ENCODE measurements at places on chromosomes 13 and 19.

DNA sequence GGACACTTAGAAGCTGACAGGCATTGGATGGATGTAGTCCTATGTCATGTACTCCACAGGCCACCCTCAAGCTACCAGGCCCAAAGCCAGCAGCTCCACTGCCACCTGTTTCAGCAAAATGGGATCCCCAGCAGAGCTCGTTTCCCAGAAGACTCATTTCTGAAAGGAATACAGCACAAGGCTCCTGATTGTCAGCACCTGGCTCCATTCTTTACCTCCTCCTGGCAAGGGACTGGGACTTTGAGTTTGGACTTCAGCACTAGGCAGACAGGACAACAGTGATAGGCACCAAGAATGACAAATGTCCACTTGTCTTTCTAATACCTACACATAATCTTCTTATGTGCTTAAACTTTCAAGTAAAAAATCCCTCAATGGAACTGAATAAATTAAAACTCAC lies 150.4 kb upstream of the RXFP2 start:
- DNase-seq = no peak

DNA sequence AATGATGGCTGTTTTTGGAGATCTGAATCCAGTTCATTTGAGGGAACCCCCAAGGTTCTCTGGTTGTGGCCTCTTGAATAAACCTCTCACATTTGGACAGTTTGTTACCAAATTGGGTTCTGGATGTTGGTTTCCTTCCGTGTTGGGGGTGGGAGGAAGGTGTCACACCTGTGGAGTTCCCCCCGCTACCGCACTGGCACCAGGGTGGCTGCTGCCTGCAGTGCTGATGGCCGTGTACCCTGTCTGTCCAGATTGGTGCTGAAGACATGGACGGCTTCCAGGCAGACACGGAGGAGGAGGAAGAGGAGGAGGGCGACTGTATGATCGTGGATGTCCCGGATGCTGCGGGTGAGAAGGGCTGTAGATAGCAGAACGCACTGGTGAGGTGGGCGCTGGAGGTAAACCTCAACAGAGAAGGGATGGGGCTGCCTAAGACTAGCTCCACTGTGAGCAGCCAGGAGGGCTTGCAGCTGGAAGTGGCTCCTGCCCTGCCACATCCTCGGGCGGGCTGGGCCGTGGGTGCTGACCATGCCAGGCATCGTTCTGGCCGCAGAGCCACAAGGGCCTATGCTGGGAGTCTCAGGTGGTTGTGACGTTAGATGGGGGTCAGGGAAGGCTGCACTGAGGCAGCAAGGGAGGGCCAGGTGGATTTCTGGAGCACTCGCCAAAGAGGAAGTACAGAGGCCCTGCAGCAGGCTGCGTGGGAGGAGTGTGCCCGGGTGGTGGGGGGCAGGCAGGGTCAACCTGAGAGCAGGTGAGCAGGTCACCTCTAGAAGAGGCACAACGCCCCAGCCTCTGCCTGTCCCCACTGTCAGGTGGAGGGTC lies 15.4 kb downstream of the UBXN6 start:
- no peak for DNase-seq

DNA sequence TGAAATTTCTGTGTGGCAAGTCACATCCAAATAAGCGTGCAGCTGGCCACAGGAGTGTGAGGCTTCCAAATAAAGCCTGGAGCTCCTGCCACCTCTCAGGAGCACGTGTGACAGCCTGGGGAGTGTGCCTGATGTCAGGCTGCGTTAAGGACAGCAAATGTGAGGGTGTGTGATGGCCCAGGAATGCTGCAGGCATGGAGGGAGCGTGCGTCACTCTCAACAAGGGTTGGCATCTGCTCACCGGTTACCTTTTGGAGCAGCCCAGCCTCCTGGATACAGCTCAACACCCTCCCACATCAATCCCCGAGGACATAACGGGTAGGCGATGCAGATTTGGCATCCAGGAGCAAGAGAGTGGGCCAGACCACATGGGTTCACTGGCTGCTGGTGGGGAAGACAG lies 19.0 kb downstream of the NUMBL start:
- DNase-seq = no peak

- no peak for DNase-seq
These were observed 233.7 kb downstream of the GPC5 start for GRCh38 chr13:91632086-91632485.

DNA sequence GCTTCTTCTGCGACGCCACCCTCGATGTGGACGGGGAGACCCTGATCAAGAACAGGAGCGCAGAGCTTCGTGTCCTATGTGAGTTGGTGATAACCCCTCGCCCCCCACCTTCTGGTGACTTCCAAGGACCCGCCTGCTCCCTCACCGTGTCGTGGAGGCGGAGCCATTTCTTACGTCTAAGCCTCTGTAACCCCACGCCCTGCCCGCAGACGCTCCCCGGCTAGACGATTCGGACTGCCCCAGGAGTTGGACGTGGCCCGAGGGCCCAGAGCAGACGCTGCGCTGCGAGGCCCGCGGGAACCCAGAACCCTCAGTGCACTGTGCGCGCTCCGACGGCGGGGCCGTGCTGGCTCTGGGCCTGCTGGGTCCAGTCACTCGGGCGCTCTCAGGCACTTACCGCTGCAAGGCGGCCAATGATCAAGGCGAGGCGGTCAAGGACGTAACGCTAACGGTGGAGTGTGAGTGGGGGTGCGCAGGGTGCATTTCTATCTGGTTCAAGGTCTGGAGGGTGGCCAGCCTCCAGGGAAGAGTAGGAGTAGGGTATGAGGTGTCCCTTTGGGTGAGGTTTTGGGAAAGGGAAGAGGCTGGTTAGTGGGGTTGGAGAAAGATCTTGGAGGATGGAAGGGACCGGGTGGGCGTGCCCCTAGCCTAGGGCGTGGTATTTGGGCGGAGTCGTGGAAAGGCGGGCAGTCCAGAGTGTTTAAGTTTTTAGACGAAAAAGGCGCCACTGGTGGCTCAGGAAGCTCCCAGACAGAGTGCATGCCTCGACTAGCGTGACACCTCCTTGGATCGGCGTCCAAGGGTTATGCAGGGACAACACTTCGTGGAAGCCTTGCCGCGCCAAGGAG lies 3.3 kb downstream of the ICAM5 start:
- no peak for DNase-seq

DNA sequence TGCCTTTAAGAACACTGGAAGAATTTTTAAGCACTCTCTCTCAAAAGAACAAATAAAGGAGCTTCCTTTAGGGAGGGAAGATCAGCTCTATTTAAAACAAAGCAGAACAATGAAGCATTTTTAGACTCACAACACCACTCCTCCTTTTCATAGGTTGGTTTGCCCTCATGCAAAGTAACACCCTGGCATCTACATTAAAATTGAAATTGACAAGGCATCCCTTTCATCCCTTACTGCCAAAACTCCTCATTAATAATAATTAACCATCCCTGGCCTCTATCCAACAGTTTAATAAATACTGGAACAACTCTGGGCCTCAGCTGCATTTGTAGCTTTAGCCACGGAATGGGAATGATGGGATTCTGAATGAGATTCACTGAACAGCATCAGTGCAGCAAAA lies 929.1 kb downstream of the PCDH9 start:
- DNase-seq = no peak

DNA sequence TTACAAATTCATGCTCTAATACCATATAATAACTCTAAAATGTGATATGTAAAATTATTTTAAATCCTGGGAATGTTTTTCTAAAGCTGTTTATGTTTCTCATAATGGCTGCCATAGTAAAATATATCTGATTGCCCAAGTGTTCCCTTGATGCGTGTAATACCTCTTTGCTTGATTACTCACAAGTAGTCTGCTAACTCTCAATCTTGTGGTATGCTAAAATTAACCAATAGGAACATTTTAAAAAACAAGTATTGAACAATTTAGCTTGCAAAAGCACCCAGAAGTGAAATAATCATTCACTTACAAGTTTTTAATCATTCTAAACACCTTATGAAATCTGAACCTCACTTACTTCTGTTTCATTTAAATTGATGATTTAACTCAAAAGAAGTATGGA lies 386.0 kb upstream of the ATXN8OS start:
- no peak for DNase-seq

GRCh38 chr13:79995334-79995733 lies 345.6 kb downstream of the SPRY2 start:
- no peak for DNase-seq

DNA sequence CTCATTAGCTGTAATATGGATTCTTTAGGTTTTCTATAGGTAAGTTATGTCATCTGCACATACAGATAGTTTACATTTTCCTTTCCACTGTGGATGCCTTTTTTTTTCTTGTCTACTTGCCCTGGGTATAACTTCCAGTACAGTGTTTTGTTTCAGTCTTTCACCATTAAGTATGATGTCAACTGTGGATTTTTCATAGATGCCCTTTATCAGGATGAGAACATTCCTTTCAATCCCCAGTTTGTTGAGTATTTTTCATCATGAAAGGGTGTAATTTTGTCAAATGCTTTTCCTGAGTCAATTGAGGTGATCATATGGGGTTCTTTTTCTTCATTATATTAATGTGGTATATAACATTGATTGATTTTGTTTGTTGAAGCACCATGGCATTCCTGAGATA lies 43.6 kb upstream of the SACS start:
- DNase-seq = no peak

DNA sequence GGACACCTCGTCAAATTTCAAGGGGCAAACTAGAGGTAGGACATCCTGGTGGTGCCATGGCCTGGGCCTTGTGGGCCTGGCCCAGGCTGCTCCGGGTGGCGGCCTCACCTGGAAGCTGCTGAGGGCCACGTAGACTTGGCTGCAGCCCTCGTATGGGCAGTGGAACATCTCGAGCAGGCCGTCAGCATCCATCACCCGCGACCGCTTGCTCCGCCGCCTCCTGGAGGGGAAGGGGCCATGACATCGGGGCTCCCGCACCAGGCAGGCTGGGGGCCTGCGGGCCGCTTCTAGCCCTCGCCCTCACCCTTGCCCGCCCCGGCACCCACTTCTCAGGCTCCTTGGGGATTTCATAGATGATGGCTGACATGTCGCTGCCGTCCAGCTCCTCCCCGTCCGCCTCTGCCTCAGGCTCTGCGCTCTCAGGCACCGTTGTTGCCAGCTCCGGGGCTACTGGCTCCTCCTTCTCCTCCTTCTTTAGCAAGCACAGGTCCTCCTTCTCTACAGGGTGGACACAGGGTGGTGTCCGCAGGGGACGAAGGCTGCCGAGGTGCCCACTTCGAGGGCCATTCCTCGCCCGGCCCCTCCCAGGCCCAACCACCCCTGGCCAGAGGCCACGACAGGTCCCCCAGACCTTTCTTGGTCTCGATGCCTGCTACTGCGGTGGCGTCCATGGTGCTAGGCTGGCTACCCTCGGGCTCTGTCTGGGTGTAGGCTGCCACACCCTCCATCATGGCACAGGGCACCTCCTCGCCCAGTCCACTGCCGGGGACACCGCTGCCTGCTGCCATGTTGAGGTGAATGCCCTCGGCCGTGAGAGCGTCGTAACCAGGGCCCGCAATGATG lies 6.0 kb upstream of the ELAVL3 start:
- no peak for DNase-seq

- DNase-seq = no peak
These were observed 9.9 kb upstream of the MEIS3 start for GRCh38 chr19:47429140-47429793.

- no peak for DNase-seq
These were observed 15.8 kb downstream of the CFAP97D2 start for GRCh38 chr13:114194853-114195252.

DNA sequence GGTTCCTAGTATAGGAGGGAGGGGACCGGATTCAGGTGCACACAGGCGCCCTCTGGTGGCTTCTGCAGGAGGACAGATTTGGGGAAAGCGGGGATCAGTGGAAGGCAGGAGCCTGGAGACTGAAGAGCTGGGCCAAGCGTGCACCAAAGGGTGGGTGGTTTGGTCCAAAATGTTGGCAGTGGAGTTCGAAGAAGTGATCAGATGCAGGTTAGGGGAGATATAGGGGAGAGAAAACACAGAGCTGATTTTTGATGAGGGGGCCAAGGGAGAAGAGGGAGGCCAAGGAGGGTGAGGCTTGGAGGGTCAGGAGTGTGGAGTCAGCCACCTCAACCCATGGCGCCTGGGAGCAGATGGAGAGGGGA lies 6.8 kb upstream of the CARM1 start:
- DNase-seq = peak; percentile 63

DNA sequence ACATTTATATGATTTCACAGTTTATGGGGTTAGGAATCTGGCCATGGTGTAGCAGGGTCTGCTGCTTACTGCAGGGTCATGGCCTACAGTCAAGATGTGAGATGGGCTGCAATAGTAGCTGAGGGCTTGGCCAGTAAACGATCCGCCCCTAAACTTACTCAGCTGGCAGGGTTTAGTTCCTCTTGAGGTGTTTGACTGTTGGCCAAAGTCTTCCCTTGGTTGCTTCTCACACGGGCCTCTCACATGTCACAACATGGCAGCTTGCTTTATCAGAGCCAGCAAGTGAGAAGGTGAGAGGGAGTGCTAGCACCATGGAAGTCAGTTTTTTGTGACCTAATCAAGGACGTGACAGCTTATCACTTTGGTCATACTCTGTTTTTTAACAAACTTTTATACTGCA lies 77.1 kb downstream of the DNAJC3 start:
- DNase-seq = no peak

DNA sequence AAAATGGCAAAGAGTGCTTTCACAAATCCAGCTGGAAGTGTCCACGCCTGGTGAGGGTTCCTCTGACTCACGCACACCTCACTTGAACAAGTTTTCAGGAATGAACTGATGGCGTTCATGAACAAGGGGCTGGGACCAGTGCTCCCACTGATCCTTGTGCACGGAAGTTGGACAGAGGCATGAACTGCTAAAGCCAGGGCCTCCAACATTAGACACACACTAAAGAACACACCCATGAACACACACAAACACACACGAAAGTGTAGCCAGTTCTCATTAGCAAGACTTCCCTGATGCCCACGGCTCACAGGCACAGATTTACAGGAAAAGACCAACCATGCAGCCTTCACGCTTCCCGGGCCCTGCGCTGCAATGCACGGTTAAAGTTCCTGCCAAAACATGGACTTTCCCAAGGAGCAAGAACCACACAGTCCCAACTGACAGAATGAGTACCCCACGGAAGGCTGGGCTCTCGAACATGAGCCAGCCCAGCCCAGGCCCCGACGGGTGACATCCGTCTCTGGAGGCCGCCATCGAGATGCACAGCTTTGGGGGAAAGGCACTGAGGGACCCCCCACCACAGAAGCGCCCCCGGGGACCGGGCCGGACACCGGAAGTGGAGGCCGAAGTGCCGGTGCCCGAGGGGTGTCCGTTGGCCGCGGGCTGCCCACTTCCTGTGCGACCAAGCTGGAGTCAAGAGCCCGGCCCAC lies 808 bp downstream of the DNMT1 start:
- no peak for DNase-seq

DNA sequence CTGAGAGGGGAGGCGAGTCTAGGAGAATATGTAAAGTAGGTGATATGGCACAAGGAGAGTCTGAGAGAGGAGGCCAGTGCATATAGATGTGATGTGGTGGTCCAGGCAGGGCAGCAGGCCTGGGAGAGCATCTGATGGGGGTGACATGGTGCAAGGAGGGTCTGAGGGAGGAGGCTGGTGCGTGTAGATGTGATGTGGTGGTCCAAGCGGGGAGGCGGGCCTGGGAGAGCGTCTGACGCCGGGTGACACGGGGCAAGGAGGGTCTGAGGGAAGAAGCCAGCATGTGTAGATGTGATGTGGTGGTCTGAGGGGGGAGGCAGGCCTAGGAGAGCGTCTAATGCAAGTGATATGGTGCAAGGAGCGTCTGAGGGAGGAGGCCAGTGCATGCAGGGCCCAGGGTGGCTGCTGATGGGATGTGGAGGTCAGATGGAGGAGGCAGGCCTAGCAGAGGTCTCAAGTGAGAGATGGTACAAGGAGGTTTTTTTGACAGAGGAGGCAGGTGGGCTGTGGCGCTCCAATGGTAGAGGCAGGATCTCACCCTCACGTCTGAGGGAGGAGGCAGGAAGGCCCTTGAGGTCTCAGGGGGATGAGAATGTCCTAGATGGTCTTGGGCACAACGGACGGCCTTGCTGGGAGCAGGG lies 16.2 kb downstream of the NFIC start:
- DNase-seq = no peak

GRCh38 chr13:27450921-27451471 lies 632 bp upstream of the MTIF3 start:
- no peak for DNase-seq

Data from NCI-H2029 treated with DMSO at 0.1 percent for 48 hours (cell line).